CD8-positive, alpha-beta T cell (primary cell): ENCODE measurements at places on chromosomes 7 and 10.

- DNase-seq = no peak
Observed at GRCh38 chr10:123687758-123688157, 21.6 kb downstream of the GPR26 start.

GRCh38 chr7:53521638-53522184 lies 486.3 kb downstream of the POM121L12 start:
- no peak for DNase-seq

DNA sequence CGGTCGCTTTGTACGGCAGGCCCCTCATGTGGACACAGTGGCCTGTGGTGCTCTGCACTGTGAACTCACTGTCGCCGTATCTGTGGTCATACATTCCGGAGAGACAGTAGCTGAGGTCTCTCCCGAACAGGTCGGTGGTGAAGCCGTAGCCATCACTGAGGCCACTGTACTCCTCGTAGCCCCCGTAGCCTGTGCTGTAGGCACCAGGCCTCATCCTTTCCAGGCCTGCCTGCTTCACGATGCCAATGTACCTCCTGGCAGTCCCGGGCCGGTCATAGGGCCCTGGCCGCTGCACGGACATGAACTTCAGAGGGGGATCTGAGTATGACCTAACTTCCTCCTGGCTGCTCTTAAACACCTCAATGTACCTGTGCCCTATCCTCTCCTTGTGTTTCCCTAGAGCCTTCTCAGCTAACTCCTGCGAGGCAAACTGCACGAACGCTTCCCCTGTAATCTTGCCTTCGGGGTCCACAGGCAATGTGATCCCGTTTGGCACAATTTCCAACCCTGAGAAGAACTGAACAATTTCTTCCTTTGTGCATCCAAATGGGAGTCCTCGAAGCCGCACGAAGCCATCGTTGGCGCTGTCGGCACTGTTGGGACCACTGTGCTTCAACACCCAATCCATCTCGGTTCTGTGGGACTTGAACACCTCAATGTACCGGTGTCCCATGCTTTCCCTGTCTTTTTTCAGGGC lies 15.7 kb downstream of the FXYD4 start:
- no peak for DNase-seq

- no peak for DNase-seq
Observed at GRCh38 chr7:86833360-86833759, 189.7 kb downstream of the GRM3 start.

GRCh38 chr10:131088619-131089018 lies 222.9 kb downstream of the TCERG1L start:
- no peak for DNase-seq

DNA sequence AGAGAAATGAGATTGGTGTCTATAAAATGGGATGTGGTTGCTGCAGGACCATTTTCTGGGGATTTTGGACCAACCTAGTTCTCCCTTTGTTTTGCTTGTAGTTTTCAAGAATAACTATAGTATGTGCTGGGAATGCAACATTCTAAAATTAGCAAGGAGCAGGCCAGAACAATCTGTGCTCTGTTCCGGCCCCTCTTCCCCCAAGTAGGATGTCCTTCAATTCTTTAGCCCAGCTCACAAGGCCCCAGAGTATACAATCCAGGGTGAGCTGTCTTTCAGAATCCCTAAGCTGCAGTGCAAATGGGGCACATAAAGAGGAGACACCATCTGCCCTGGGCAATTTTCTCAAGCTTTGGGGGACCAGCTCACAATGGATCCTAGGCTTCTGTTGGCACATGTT lies 809.1 kb downstream of the TNS3 start:
- no peak for DNase-seq

DNA sequence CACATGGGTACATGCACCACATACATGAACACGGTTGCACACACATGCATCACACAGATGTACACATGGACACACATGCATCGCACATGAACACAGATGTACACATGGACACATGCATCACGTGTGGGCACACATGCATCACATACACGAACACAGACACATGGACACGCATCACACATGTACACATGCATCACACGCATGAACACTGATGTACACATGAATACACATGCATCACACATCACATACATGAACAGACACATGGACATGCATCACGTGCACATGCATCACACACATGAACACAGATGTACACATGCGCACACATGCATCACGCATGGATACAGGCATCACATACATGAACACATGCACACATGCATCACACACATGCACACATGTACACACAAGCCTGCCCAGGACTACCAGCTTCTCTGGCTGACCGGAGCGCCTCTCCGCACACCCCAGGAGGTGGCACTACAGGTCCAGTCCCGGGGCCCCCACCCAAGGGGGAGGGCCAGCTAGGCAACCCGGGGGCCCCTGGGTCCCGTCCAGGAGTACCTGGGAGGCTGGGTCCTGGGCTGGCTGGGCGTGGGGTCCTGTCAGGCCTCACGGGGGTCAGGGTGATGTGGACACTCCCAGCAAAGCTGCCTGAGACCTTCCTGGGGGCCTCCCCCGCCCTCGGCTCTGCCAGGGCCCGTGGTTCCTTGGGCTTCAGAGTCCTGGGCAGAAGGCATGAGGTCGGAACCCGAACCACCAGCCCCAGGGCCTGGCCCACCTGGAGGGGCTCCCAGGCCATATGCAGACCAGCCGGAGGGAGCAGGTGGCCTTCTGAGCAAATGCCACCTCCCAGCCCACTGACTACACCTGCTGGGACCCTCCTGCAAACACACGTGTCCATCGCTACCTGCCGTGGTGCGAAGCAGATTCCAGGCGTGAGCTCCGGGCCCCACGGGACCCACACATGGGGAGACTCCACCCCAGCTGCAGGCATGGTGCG lies 19.6 kb downstream of the MICALL2 start:
- DNase-seq = no peak

- DNase-seq = no peak
Observed at GRCh38 chr7:88202799-88203198, 17.0 kb downstream of the SRI start.

DNA sequence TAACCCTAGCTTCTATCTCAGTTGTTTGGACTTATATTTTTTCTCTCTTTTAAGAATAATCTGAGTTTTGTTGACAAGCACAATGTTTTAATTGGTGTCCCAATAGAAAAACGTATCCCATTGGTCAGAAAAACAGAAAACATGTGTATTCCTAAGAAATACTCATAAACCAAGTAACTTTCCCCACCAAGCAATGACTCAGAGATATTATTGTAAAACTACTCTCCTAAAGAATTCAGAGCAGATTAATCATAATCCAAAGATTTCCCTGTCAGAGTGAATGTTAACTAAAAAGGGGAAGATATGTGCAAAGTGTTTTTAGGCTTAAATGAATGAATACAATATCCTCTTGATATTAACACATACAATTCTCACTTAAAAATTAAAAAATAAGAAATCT lies 29.4 kb upstream of the MBL2 start:
- no peak for DNase-seq

- DNase-seq = no peak
Observed at GRCh38 chr7:80720146-80720545, 81.7 kb downstream of the CD36 start.

DNA sequence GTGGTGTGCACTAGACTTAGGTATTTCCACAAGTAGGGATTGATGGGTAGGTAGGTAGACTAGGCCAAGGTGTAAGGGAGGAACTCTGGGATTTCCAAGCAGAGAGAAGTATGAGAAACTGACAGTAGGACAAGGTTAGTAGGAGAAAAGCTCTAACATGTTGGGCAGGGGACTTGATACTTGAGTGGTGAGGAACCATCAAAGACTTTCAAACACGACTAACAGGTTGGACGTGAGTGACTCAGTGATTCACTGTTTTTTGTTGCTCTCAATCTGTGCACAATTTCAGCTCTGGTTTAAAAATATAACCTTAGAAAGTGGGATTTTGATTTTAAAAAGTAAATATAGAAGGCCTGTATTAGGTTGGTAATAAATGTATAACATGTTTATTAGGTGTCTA lies 44.4 kb downstream of the KLHDC10 start:
- DNase-seq = no peak

DNA sequence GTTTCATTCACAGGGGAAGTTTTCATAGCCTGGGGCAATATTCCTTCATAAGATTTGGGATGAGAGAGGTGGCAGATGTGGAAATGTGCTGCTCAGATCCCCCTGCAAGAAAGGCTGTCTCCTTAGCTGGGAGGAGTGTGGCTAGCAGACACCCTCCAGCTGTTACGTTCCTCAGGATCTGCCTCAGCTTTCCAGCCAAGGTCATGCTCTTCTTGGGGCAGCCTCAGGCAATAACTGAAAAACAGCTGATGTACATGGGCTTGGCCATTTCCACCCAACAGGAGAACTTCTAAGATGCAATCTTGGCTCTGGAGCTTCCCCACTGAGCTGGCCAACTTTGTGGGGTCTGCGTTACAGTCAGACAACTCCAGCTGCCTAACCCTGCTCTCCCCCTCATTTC lies 51.3 kb upstream of the SEPTIN7 start:
- no peak for DNase-seq
